Chondrocyte (in vitro differentiated cells): ENCODE measurements at places on chromosomes 2 and 18.

DNA sequence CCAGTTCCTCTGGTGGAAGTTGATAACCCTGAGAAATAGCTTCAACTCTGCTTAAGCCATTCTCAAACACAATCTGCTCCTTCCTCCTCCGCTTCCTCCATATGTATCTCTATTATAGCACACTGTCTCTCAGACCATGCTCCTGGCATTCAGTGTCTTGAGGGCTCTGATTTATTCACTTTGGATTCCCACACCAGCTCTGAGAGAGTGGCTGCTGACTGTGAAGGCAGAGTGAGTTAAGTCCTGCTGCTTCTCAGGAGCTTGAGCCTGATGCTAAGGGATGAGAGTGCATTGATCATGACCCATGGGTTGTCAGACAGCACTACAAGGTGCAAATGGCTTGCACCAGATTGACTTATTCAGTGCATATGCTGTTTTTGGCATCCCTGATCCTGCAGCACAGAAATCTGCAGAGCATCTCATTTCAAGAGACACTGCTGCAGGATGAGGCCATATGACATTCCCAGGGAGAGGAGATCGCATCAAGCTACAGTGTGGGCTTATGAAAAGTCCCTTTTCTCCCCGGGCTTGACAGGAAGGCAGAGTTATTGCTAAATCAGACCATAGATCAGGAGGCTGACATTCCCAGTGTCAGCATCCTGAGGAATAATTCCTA, 500.5 kb upstream of the RAB6C start:
- H3K27me3 ChIP-seq, result peaks cover 7% of the 10 kb centered on the region
- H3K36me3 ChIP-seq, result no peaks in the 10 kb centered on the region
- H3K4me1 ChIP-seq, result no peaks in the 10 kb centered on the region
- DNase-seq, result no peak

DNA sequence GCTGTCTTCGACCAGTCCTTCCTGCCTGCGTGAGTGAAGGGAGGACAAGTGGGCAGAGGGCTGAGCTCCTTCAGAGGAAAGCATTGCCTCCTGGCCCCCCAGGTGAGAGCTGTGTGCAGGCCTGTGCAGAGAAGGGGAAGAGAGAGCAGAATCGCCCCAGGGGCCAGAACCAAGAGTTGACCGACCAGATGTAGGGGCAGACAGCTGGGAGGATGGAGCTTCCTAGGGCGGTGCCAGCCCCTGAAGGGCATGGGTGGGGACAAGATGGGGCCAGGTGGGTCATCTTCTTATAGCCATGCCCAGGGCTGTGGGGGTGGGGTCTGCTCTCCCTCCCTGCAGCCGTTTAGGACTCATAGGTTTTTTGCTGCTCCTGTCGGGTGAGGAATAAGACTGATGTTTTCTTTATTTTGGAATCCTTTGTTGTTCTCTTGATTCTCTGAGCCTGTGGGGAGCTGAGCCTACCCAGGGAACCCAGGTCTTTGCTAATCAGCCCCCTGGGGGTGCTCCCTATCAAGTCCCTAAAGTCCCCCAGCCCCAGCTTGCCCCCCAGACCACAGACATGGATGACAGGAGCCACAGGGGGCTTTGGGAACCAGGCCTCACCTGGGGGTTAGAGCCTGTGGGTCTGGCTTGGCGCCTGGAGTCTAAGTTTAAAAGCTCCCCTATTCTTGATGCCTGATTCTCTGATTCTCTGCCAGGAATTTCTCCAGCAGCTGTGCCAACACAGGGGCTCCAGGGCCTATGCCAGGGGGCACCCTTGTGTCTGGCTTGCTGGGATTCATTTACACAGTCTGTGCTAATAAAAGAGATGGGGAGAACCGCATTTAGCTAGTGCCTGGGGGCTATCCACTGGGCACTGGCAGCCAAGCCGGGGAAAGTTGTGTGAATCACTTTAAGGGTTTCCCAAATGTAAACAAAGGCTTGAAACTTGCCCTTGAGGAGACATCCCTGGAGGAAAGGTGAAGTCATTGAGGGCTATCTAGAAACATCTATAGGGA, 9.3 kb upstream of the EFHD1 start:
- H3K27me3 ChIP-seq, result no peaks in the 10 kb centered on the region
- no peak overlapping the region for H3K4me3 ChIP-seq
- no peaks in the 10 kb centered on the region for H3K36me3 ChIP-seq
- DNase-seq, result no peak

DNA sequence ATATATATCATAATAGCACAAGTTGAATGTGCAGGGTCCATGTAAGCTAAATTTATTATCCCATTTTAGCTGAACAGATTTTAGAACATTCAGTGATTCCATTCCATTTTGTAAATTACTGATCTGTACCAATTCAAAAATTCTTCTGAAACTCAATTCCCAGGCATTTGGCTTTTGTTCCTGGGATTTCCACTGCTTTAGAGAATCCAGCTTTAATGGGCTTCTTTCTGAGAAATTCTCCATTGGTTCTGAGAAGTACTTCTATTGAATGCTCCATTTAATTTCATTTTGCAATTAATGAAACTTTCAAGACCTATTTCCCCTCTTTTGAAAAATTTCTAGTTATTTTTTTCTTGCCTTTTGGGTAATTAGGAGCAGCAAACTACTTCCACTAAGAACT, 36.8 kb downstream of the BCL2 start:
- DNase-seq, result no peak
- H3K27me3 ChIP-seq, result no peaks in the 10 kb centered on the region
- H3K4me3 ChIP-seq, result no peak overlapping the region

DNA sequence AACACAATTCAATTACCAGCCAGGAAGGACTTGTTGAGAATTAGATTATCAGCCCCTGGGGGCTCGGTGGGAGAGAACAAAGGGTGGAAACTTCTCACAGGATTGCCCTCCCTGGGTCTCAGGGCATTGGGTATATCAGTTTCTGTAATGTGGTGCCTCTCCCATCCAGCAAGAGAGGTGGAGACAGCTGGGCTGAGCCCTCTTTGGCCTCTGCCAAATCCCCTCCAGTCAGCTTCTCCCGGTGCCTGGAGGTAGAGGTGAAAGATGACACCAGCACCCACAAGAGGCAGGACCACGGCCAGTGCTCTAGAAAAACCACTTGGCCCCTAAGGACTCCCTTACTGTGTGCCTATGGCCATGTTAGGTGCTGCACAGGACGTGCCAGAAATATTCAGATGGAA, 179.7 kb downstream of the HAUS1 start:
- peaks cover 1% of the 10 kb centered on the region for H3K4me1 ChIP-seq
- no peaks in the 10 kb centered on the region for H3K36me3 ChIP-seq
- H3K4me3 ChIP-seq, result no peak overlapping the region
- no peak for DNase-seq
- H3K27me3 ChIP-seq, result peaks cover 3% of the 10 kb centered on the region
- no peak overlapping the region for H3K27ac ChIP-seq

DNA sequence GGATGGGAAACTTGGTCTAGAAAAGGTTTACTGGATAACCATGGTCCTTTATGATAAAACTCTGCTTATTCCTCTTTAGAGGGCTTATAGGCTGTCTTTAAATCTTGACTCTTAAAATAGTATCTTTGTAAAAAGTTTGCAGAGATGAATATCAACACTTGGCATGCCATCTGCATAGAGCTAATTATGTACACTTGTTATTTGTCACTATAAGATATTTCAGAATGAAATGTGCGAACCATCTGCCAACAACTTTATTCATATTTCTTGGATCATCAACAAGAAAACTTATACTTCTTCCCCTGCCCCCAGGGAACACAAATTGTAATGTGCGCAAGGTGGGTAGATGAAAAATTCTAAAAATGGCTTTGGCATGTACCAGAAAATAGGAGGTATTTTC, 653.0 kb upstream of the CHAC2 start:
- peaks cover 20% of the 10 kb centered on the region for H3K27me3 ChIP-seq
- no peak overlapping the region for H3K27ac ChIP-seq
- DNase-seq, result no peak
- no peaks in the 10 kb centered on the region for H3K4me1 ChIP-seq
- no peak overlapping the region for H3K4me3 ChIP-seq

DNA sequence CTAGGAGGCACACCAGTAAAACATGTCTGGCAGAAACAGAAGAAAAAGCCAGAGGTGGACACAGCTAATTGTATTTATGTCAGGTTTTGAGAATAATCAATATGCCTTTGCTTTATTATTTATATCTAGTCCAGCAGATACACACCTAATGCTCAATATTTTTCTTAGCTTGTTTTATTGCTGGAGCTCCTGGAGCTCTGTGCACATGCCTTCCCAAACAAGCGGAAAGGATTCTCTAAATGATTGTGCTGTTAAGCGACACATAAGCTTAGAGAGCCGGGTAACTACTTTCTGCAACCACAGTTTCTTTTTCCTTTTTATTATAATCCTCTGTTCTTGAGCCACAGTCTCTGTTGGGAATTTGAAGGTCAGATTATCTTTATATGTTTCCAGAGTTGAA, 177.3 kb upstream of the ST6GAL2 start:
- H3K4me3 ChIP-seq, result no peak overlapping the region
- no peak for DNase-seq
- H3K4me1 ChIP-seq, result peaks cover 6% of the 10 kb centered on the region
- H3K36me3 ChIP-seq, result no peaks in the 10 kb centered on the region
- no peak overlapping the region for H3K27ac ChIP-seq

DNA sequence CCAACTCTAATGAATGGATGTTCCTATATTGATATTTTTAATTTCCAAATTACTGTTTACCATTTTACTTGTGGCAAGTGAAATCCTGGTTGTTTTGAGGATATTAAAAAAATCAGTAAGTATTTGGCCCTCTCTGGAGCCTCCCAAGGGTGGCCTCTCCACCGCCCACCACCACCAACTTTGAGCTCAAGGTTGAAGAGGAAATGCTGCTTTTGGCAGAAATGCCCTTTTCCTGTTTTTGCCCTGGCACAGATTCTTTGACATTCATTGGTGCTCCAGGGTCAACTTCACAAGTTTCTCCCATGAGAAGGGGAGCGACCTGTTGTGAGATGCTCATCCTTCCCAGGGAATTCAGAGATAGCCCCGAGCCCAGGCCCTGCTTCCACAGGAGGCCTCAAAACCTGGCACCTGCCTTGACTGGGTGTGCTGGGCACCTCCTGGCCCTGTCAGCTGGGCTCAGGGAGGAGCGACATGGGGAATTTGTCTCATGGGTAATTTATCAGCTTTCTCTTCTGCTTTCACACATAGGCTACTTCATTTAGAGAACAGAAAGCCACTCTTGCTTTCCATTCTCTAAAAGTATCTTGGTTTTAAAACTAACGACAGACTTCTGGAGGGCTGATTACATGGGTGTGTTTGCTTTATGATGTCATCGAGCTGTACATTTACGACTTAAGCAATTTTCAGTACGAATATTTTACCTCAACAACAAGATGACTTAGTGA, 6.9 kb downstream of the CD8A start:
- no peak overlapping the region for H3K4me3 ChIP-seq
- no peak overlapping the region for H3K27ac ChIP-seq
- DNase-seq, result no peak
- no peaks in the 10 kb centered on the region for H3K4me1 ChIP-seq
- peaks cover 2% of the 10 kb centered on the region for H3K36me3 ChIP-seq
- peaks cover 26% of the 10 kb centered on the region for H3K27me3 ChIP-seq

DNA sequence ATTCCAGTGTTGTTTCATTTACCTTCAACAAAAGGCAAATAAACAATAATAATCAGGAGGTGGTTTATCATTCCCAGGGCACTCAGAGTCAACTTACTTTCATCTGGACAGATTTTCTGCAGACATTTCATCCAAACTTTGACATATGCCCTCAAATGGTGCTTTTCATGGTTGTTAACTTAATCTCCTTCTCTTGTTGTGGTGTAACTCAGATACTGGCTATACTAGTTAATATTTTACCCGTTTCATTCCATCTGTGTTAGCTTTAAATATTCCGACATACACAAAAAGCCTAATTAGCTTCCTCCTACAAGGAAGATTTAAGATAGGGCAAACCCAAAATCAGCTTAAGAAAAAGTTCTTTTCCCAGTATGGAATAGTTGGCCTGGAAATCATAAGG, 44.4 kb upstream of the RPE start:
- no peak for DNase-seq
- H3K27me3 ChIP-seq, result no peaks in the 10 kb centered on the region
- no peak overlapping the region for H3K27ac ChIP-seq
- H3K4me1 ChIP-seq, result peaks cover 17% of the 10 kb centered on the region

GRCh38 chr2:200306196-200306930, at the start of gene SPATS2L:
Gene SPATS2L, plus strand, starts transcription at chr2:200306693. Its CDS starts 82,552 bp downstream, at chr2:200389245.
- no peaks in the 10 kb centered on the region for H3K27me3 ChIP-seq
- peaks cover 56% of the 10 kb centered on the region for H3K4me1 ChIP-seq
- peak within 1 kb of the TSS; percentile 93 for H3K27ac ChIP-seq

- peak overlapping the region; percentile 77 for H3K27ac ChIP-seq
- H3K36me3 ChIP-seq, result no peaks in the 10 kb centered on the region
- no peak for DNase-seq
- peaks cover 48% of the 10 kb centered on the region for H3K4me1 ChIP-seq
Observed at GRCh38 chr2:26763019-26763418, 1.1 kb upstream of the SLC35F6 start.

DNA sequence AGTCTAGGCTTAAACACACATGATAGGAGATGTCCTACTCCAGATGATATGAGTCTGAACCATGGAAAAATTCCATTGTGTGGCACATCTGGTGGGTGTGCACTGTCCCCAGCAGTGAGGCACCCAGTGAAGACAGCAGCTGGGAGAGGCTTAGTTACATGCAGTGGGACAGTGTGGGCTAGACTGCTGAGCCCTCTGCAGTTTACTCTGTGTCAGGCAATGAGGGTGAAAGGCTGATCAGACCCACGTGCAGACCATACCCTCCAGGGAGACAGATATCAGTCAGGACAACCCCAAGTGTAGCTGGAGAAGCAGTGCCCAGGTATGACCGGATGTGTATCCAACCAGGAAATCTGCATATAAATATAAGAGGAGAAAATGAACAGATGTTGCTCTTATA, 13.4 kb downstream of the IL37 start:
- no peak overlapping the region for H3K4me3 ChIP-seq
- H3K36me3 ChIP-seq, result peaks cover 2% of the 10 kb centered on the region
- H3K4me1 ChIP-seq, result no peaks in the 10 kb centered on the region
- DNase-seq, result no peak
- no peak overlapping the region for H3K27ac ChIP-seq

DNA sequence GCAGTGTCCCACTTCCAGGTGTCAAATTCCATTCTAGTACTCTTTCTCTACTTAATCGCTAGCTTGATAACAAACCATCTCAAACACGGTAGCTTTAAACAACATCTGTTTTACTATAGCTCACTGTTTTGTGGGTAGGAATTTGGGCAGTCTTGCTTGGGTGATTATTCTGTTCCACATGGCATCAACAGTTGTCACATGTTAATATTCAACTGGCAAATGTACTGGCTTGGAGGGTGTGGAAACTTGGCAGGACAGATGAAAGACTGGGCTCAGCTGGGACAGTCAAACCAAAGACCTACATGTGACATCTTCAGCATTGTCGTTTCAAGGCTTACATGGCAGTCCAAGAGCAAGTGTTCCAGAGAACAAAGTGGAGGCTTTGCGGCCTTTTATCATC, 241.8 kb downstream of the PTH2R start:
- H3K4me3 ChIP-seq, result no peak overlapping the region
- DNase-seq, result no peak
- no peaks in the 10 kb centered on the region for H3K4me1 ChIP-seq
- no peaks in the 10 kb centered on the region for H3K36me3 ChIP-seq
- peaks cover 10% of the 10 kb centered on the region for H3K27me3 ChIP-seq
